ENCODE measurements at places on chromosomes 16 and 17.

GRCh38 chr17:48760411-48760810, 31.9 kb upstream of the HOXB13 start:
- no peak for DNase-seq

DNA sequence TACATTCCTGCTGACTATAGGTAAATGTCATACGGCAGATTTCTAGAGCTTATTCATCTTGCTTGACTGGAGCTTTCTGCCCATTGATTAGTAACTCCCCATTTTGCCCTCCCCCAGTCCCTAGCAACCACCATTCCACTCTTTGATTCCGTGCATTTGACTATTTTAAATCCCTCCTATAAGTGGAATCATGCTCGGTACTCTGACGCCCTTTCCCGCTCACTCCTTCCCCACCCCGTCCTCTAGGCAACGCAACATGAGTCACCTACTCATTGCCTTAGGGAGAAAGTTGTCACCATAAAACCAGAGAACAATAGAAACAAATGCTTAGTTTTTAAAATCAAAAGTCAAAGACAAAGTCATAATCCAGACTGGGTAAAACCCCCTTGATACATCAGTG, 45.5 kb upstream of the RBBP6 start:
- no peak for DNase-seq

- no peak for DNase-seq
Measured at GRCh38 chr17:42566215-42566882, 551 bp upstream of the MLX start.

- no peak for DNase-seq
Measured at GRCh38 chr16:83992624-83993023, 24.6 kb downstream of the NECAB2 start.

DNA sequence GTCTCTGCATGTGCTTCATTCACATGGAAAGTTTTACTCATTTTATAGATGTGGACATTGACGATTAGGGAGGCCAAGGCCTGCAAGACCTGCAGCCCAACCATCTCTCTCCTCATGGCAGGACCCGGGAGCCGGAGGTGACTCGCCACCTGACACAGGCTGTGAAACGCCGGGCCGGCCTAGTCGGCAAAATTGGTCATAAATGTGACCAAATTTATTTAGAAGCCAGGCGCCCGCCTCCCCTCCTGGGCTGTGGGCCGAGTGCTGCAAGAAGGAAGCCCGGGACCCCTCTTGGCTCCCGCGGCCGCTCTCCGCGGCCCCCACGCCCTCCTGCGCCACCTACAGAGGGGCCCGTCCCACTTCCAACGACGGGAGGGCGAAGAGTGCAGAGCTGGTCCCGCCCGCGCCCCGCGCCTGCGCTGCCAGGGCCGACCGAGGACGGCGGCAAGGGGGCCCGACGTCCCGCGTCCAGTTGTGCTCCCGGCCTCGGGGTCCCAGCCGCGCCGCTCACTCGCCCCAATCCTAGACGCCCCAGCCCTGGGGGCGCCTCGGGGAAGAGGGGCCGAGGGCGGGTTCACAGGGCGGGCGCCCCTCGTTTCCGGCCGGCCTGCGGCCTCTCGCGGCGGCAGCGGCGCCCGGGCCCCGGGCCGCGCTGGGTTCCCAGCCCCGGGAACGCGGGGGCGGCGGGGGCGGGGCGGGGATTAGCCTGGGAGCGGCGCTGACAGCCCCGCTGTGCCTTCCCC, 47.5 kb downstream of the WNT3 start:
- no peak for DNase-seq

GRCh38 chr17:31753011-31753410, 106.0 kb downstream of the COPRS start:
- no peak for DNase-seq

DNA sequence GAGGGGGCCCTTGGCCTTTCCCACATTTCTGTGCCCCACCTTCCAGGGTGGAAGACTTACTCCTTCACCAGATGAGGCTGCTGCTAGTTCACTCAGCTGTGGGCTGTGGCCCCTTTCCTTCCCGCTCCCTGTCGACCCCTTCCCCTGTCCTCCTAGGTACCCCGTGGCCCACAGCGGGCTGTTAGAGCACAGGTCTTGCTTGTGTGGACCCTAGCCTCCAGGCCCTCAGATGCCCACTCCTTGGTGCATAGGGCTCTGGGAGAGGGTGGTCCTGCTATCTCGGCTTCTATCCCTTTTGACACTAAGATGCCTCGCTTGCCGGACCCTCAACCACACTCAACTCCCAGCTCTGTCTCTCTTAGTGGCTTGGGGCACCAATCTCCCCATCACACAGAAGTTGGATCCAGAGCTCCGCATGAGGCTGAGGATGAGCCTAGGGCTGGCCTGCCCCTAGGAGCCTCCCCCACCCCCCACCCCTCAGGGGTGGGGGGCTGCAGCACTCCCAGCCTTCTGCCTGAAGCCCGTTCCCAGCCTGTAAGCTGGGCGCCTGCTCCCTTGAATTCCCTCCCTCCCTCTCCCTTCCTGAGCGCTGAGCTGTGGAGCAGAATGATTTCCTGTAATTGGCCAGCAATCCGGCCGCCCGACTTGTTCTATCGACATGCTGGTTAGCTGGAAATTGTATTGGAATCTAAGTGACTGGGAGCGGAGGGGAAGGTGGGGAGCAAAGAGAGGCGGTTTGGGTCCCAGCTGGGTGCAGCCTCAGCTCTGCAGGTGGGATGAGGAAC, 30.9 kb downstream of the DCAKD start:
- DNase-seq, result no peak

DNA sequence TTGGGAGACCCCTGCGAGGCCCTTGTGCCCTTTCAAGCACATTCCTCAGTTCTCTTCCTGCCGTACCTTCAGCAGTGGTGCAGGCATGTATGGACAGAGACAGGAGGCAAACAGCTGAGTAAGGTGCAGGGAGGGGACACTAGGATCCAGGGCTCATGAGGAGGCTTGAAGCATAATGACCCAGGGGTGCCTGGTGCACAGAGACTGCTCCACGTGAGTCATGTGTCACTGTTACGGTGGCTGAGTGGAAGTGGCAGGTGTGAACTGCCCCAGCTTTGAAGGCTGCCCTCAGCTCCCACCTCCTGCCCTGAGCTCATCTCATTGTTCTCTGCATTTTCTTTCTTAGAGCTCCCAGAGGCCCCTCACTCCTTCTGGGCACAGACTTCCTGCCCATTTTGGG, 124.8 kb downstream of the NTN1 start:
- no peak for DNase-seq

GRCh38 chr17:31680126-31680525, 178.9 kb downstream of the COPRS start:
- DNase-seq, result no peak

- no peak for DNase-seq
Measured at GRCh38 chr17:12047681-12048376, 27.2 kb downstream of the MAP2K4 start.

- no peak for DNase-seq
Measured at GRCh38 chr17:7056386-7056785, 12.5 kb upstream of the SLC16A11 start.

GRCh38 chr17:79148584-79148983, 74.0 kb downstream of the ENGASE start:
- DNase-seq, result no peak

- DNase-seq, result no peak
Measured at GRCh38 chr17:812638-813204, 30.6 kb downstream of the MRM3 start.

GRCh38 chr17:31488264-31488981, 96.9 kb downstream of the RAB11FIP4 start:
- no peak for DNase-seq

DNA sequence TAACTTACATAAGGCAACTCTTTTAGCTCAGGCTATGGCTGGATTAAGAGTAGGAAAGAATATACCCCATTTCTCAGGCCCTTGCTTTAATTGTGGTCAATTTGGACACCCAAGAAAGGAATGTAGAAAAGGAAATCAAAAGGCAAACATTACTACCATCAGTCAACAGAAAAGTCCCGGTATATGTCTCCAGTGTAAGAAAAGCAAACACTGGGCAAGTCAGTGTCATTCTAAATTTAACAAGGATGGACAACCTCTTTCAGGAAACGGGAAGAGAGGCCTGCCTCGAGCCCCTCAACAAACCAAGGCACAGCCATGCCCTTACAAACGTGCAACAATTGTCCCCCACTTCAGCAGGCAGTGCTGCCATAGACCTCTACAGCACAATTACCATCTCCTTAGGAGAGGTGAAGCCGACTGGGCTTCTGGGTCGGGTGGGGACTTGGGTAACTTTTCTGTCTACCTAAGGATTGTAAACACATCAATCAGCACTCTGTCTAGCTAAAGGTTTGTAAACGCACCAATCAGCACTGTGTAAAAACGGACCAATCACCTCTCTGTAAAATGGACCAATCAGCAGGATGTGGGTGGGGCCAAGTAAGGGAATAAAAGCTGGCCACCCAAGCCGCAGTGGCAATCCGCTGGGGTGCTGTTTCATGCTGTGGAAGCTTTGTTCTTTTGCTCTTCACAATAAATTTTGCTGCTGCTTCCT, 12.4 kb downstream of the MRPL58 start:
- no peak for DNase-seq

- DNase-seq, result no peak
Measured at GRCh38 chr17:45426561-45426960, 6.1 kb downstream of the ARHGAP27 start.

DNA sequence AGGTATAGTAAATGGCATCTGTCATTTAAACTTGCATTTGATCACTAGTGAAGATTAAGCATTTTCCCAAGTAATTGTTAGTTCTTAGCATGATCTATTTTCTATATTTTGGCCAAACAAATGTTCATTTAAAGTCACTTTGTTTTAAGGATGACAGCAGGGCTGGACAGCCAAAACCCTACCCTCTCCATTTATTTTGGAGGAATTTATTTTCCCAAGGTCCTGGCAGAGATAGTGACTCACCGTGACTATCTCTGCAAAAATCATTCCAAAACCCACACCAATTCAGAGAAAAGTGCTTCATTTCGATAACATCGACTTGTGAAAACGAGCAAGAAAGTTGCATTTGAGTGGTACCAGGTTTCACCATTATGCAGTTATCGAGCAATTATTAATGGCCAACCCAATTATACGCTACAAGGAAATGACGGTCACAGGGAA, 665 bp upstream of the AKAP1 start:
- no peak for DNase-seq

GRCh38 chr17:31549121-31549524, 157.6 kb downstream of the RAB11FIP4 start:
- DNase-seq, result no peak

- no peak for DNase-seq
Measured at GRCh38 chr17:66367107-66367506, 64.7 kb downstream of the PRKCA start.

GRCh38 chr16:10846213-10846998, 27.8 kb upstream of the TVP23A start:
- DNase-seq, result no peak

DNA sequence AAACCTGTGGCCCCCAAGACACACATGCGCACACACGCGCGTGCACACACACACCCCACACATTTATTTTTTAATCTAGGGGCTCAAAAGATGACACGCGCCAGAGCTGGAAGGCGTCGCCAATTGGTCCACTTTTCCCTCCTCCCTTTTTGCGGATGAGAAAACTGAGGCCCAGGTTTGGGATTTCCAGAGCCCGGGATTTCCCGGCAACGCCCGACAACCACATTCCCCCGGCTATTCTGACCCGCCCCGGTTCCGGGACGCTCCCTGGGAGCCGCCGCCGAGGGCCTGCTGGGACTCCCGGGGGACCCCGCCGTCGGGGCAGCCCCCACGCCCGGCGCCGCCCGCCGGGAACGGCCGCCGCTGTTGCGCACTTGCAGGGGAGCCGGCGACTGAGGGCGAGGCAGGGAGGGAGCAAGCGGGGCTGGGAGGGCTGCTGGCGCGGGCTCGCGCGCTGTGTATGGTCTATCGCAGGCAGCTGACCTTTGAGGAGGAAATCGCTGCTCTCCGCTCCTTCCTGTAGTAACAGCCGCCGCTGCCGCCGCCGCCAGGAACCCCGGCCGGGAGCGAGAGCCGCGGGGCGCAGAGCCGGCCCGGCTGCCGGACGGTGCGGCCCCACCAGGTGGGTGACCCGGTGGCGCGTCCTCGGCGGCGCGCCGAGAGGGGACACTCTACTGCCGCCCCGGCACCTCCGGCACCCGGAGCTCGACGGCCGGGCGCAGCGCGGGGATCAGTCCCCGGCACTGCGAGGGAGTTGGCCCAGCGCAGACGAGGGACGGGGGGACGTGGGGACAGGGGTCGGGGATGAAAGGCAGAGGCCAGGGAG, at the start of gene STAT5A:
Gene STAT5A (plus strand): TSS at position 522 of the 826 bp plus-strand sequence. CDS start 914 bp downstream, outside the sequence.
- no peak for DNase-seq

- no peak for DNase-seq
Measured at GRCh38 chr17:66378296-66378695, 75.9 kb downstream of the PRKCA start.

- DNase-seq, result no peak
Measured at GRCh38 chr17:82129095-82129494, 31.1 kb upstream of the FASN start.

GRCh38 chr17:63665527-63666214, 34.3 kb downstream of the LIMD2 start:
- no peak for DNase-seq

GRCh38 chr16:9965079-9965478, 217.1 kb downstream of the GRIN2A start:
- DNase-seq, result no peak

DNA sequence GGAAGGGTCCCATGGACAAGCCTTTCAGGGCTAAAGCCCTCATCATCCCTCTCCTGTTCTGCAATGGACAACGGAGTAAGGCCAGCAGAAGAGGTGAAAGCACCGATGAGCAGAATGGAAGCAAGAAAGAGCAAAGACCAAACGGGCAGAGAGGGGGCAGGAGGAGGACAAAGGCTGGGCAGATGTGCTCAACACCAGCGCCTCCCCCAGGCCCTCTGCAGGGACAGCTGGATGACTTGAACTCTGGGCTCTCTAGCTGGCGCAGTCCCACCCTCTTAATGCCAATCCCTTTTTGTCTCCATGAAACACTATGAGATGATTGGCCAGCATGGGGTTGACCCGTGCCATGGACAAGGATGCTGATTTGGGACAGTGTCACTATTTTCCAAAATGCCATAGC, 22.0 kb downstream of the ACLY start:
- no peak for DNase-seq

DNA sequence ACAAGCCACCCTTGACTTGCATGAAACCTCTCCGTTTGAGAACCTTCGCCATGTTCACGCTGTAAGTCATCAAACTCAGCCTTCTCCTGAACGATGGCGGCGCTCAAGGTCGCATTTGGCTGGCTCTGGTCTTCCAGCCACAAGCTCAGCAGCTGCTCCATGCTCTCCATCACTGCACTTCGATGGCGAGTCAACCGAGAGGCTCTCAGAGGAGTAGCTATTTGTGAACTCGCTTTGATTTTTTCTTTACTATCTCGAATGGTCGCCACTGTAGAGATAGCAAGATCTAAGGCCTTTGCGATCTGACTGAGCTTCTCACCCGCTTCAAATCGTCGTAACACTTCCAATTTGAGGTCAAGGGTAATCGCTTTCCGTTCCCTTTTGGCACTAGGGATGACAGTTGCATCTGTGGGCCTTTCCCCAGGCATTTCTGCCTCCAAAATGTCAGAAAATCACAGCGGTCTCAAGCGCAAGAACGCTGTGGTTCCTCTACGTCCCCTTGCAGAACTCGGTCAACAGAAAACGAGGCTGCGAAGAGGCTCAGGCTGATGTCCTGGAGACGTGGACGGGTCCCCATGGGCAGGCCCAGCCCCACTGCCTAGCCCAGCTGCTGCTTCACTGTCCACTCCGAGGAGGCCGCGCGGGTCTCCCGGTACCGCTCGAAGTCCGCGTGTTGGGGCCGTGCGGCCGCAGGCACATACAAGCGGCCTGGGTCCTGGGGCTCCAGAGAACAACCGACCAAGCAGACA, 23.1 kb downstream of the DEF8 start:
- DNase-seq, result no peak

- DNase-seq, result no peak
Measured at GRCh38 chr16:80463326-80463725, 77.5 kb upstream of the DYNLRB2 start.

All from stimulated activated CD8-positive, alpha-beta memory T cell treated with anti-CD3 and anti-CD28 coated beads, Interleukin-15, amount 100 ng/mL, for 1 hour (primary cell).